ENCODE measurements at places on chromosomes 11 and 22.

GRCh38 chr11:36447514-36447913 lies 62.6 kb downstream of the TRAF6 start:
- DNase-seq = no peak

GRCh38 chr11:14679662-14680061 lies 36.1 kb downstream of the PDE3B start:
- no peak for DNase-seq

- no peak for DNase-seq
These were observed 20.5 kb downstream of the GAL start for GRCh38 chr11:68704887-68705286.

DNA sequence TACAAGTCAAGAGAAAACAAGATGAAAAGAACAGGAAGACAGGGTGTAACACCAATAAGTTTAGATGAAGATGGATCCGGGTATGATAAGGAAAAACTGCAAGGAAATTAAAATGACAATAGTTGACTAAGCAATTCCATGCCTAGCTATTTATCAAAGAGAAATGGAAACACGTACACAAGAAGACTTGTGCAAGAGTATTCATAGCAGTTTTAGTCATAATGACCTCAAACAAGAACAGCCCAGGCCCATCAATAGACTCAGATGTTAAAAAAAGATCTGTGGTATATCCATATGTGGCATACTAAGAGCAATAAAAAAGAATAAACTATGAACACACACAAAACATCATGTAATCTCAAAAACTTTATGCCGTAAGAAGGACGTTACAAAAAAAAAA lies 33.2 kb downstream of the SLC5A12 start:
- no peak for DNase-seq

- DNase-seq = no peak
These were observed 911 bp downstream of the A4GALT start for GRCh38 chr22:42719656-42720262.

- DNase-seq = no peak
These were observed 29.5 kb upstream of the RAB1B start for GRCh38 chr11:66238786-66239413.

DNA sequence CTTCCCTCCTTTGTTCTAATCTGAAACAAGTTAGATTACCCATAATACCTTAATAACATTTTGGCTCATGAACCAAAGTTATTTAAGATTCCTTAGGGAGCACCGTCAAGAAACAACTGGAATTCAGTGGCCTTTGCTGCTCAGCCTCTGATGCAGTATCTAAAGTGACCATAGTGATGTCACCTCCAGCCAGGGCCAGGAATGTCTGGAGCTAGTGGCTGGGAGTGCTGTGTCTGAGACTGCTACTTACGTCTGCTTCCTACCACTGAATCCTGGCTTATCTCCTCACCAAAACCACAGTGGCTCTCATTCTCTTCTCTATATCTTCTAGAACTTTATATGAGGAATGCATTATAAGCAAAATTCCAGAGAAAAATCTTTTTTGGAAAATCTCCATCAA lies 658.0 kb downstream of the DLG2 start:
- no peak for DNase-seq

DNA sequence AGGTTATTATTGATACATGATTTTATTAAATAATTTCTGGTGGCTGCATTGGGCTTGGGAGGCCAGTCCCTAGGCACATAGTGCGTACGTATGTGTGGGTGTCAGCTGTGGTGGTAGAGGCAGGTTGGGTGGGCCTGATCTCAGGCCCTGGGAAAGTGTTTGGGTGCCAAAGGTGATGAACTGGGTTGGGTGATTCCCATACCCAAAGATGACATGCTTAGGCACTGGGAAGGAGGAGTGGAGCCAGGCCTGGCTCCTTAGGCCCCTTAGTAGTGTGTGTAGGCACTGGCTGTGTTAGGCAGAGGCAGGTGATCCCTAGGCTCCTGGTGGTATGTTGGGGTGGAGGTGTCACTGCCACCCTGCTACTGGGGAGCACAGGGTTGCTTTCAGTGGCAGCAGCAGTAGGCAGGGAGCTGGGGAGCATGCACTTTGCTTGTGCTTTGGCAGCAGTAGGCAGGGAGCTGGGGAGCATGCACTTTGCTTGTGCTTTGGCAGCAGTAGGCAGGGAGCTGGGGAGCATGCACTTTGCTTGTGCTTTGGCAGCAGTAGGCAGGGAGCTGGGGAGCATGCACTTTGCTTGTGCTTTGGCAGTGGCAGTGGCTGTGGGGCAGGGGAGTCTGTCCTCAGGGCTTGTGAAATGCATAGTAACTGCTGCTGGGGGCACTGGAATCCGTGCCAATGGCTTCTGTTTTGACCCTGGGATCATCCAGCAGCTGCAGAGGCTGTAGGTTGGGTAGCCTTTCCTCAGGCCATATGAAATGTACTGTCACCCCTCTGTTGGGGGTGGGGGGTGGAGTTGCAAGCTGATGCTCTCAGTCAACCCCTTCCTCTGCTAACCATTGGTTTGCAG lies 84.4 kb downstream of the RRM1 start:
- DNase-seq = no peak

DNA sequence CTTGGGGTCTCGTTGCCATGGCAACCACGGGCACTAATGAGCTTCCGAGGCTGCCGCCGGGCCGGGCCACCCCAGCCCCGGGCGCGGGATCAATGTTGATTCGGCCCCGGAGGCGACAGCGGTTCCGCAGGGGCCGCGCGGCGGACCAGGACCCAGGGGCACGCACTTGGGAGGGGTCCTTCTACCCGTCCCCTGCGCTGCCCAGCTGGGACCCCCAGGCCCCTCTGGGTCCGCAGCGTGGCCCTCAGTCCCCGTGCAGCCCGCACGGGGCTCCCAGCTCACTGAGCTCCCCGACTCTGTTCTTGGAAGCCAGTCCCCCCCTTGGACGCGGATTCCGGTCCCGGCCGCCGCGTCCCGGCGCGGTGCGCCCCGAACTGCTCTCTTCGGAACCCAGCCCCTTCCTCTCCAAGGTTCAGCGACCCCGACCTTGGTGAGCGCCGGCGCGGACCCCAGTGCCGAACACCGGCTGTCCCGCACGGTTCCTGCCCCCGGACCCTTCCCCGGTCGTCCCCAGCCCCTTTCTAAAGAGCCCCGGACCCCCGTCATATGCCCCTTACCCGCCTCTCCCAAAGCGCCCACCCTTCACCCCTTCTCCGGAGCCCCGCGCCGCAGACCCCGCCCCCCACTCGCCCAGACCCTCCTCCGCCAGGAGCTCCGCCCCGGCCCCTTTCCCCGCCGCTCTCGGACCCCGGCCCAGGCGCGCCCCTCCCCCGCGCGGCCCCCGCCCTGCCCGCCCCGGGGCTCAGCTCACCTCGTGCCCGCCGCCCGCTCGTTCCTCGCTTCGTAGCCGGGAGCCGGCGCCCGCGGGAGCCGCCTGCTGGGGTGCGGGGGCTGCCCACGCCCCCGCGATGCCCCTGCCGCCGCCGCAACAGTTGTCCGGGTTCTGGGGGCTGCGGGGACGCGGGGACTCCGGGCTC lies 18.3 kb upstream of the SHISAL1 start:
- DNase-seq = no peak

- no peak for DNase-seq
These were observed 124.9 kb downstream of the MRTFA start for GRCh38 chr22:40511604-40512003.

DNA sequence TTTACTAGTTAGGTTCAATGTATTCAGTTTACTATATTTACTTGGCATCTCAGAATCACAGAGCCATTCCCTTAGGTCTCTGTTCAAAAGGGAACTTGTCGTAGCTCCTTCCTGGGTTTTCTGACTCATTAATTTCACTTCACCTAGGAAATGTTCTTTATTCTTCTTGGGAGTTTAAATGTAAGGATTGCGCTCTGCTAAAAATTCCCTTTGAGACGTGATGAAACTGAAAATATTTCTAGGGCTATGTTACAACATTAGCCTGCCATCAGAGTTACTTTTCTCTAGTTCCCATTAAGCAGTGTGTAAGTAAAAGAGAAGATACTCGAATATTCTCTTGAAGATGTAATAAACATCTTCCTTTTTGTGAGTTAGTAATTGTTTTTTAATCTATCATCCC lies 209.5 kb downstream of the CASP12 start:
- DNase-seq = no peak
